GM20000 (cell line): ENCODE measurements at places on chromosomes 2 and 18.

DNA sequence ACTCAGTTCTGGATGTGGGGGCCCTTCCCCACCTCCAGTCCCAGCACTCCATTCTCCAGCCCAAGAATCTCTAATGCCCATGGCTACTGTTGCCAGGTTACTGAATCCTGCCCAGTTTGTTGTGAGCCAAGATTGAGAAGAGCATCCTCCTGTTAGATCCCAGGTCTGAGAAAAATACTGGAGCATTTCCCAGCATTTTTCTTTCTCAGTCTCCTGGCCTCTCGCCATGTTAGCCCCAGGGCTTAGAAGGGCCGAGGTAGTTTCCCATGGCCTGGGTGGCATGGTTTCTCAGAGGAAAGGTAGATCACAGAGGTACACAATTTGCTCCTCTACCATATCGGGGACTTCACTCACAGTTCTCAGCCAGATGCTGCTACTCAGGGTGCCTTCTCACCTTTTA is 135.7 kb downstream of the OTX1 start:
- DNase-seq, result no peak

- DNase-seq, result no peak
These were observed 73.2 kb upstream of the GALNT5 start for GRCh38 chr2:157184161-157184895.

- DNase-seq, result no peak
These were observed 1246.3 kb upstream of the PIK3C3 start for GRCh38 chr18:40708726-40709125.

GRCh38 chr2:100291152-100291970 is 30.9 kb downstream of the LONRF2 start:
- DNase-seq, result no peak

GRCh38 chr2:36697424-36698066 is 1.0 kb downstream of the VIT start:
- DNase-seq, result no peak

DNA sequence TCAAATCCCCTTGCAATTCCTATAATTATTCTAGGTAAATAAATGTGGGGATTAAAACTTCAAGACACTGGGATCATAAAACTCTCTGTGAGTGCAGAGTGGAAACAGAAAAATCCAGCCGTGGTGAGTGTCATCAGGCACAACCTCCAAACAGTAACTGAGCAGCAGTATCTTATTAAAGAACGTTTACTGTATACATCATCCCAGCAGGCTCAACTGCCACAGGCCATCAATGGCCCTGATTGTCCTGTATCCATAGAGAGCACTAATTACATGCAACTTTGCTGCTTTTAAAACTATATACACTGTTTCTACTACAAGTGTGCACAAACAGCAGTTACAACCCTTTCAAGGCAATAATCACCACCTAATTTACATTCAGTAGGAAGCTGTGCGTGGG is 23.9 kb downstream of the GAREM1 start:
- no peak for DNase-seq

DNA sequence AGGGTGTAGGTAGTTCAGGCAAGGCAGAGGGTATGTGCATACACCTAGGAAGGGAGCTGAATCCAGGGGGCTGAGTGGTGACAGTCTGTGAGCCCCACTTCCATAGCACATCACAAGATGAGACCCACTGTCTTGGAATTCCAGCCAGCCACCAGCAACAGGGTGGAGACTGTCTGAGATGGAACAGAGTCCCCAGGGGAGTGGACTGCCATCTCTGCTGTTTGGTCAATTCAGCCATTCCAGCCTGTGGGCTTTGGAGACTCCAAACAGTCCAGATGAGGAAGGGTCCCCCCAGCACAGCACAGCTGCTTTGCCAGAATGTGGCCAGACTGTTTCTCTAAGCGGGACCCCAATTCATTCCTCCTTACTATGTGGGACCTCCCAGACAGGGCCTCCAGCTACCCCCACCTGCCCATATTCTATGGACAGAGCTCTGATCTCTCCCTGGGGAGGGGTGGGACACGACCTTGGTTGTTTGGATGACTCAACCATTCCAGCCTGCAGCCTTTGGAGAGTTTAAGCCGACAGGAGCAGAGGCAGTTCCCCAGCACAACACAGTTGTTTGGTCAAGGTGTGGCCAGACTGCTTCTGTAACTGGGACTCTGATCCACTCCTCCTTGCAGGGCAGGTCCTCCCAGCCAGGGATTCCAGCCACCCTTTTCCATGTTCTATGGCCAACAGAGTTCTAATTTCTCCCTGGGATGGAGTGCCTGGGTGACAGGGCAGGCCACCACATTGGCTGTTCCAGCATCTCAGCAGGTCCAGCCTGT is 178.0 kb downstream of the RND3 start:
- DNase-seq, result no peak

- DNase-seq, result no peak
These were observed 18.8 kb upstream of the TSPYL6 start for GRCh38 chr2:54274781-54275242.

DNA sequence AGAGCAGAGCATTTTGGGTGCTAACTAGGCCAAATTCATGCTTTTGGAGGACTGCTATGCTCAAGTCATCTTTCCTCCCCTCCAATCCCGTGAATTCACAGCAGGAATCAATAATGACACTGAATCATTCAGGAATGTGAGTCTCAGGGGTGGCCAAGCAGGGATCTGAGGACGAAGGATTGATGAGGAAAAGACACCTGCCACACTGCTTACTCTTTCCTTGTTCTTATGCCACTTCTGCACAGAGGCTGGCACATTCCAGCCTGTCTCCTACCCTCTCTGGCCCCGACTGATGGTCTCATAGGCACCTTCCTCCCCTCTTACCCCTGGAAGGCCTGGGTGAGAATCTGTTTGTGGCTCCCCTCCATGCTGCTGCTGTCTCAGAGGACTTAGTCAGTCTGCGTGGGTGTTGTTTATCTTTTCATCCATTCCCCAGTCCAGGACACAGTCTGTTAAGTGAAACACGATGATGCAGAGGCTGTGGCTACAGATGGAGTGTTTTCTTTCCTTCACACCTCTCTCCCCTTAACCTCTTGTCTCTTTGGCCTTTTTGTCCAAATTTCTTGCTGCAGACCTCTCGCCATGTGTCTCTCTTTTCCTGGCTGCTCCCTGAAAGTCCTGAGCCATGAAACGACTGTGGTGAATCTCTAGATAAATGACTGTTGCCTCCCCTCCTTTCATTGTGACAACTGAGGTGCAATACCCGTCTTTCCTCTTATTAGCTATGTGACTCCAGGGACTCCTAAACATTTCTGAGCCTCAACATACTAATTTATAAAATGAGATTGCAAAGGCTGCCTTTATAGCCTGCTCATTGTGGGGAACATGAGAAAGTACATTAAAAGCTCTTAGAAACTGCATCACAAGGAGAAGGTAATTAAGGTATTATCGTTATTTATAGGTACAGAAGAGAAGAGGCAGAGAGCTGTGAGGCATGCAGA is 86.9 kb downstream of the RDH14 start:
- no peak for DNase-seq

DNA sequence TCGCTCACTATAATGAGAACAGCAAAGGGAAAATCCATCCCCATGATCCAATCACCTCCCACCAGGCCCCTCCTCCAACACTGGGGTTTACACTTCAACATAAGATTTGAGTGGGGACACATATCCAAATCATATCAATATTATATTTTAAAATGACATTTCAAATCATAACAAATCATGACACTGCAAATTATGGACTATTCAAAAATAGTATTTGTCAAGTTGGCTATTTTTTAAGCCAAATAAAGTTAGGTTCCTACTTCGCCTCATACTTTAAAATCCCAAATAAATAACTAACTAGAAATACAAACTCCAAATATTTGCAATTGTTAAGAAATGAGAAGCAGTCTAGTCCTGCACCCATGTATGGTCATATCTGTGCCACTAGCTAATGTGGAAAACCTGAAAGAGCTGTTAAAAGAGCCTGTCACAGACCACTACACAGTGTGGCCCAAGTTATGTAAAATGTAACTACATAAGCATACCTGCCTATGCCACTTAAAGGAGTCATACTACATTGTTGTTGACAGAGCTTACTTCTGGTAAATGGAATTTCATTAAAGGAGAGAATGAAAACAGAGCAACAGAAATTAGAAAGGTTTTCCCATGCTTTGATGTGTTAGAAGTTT is 334.7 kb upstream of the GULP1 start:
- DNase-seq, result no peak

DNA sequence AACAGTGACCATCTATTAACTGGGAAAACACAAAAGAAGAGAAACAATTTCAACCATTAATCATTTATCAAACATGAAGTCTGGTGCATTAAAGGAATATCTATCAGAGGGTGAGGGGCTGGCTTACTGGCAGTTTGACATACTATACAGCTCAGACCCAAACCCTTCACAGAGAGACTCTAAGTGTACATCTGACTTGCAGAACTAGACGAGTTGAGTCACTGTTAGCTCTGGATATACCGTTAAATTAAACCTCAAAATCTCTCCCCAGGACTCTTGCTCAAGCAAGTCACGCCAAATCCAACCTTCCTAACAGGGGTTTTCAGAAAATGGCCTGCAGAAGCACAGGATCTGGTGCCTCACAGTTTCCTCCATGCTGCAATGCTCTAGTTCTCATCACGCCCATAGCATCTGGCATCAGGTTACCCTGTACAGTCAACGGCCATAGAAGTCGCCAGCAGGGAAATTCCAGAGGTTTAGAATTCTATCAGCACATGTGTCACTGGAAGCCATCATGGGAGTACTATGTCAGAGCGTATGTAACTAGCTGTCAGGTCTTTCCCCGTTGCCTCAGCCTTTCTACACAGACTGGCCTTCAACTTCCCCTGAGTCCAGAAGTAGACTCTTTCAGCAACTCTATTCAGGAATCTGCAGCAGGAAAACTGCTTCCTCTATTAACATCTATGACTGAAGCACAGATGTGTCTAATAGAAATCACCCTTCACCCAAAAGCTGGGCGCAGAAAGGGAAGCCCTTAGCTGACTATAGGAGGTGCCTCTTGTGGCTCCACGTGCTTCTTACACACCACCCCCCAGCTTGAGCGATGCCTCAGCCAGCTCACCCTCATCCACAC is 9.3 kb downstream of the TGOLN2 start:
- DNase-seq, result no peak

DNA sequence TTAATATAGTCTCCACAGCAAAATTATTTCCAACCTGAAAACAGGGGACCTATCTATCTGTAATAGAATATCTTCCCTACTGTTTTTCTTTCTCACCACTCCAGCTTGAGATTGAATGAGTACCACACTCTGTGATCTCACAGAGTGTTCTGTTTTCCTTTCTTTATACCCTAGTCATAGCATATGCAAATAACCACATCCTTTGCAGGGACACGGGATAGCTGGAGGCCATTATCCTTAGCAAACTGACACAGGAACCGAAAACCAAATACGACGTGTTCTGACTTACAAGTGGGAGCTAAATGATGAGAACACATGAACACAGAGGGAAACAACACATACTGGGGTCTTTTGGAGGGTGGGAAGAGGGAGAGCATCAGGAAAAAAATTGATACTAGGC is 224.7 kb downstream of the SLC8A1 start:
- DNase-seq, result no peak

- DNase-seq, result no peak
These were observed 32.4 kb upstream of the PPM1B start for GRCh38 chr2:44136252-44136651.

GRCh38 chr2:180208841-180209240 is 201.7 kb upstream of the CWC22 start:
- no peak for DNase-seq

DNA sequence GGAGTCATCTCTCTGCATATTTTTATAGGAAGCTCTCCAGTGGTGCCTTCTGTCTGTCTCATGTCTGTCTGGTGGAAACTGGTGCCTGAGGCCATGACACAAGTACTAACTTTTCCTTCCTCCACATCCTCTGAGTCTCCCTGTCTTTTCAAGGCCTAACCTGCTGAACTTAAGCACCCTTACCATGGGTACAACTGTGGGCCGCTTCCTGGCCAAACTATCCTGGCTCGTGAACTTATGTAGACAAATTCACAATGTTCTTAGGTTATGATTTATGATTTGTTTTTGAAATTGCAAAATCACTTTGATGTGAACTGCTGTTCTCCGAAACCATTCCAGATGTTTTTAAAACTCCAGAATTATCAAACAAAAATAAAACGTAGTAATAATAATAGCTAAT is 804.5 kb upstream of the POU3F3 start:
- DNase-seq, result no peak

DNA sequence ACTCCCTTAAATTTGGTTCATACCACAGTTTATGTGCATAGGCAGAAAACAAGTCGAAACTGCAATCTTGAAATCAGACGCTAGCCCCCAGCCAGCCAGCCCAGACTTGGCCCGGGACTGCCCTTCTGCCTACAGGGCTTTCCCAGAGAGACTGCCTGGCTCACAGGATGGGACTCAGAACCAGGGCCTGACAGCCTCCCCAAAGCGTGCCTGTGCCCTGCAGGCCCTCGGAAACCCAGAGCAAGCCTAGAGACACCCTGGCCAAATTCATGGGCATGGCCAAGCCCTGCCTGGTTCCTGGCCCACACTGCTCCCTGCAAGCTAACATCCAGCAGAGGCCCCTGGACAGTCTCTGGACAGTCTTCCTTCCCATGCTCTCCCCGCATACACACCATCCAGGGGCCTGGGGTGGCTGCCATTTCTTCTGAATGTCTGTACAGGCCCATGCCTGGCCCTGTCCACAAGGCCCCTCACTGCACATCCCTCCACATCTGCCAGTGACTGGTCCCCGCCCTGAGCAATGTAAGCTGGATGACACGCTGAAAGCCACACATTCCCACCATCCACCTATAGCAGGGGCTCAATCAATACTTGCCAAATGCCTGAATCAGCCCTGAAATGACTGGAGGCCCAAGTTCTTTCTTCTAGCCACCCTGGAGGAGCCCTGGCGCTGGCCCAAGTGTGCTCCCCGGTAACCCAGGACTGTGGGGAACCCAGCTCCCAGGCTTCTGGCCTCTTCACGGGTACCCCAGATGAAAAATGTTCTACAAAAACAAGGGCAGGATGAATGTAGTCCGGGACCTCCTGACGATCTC is 73.1 kb downstream of the HDAC4 start:
- DNase-seq, result no peak

- DNase-seq, result no peak
These were observed 69.0 kb downstream of the STPG4 start for GRCh38 chr2:47086054-47086471.

- no peak for DNase-seq
These were observed 64.2 kb upstream of the GREB1L start for GRCh38 chr18:21177822-21178221.

- no peak for DNase-seq
These were observed 149.0 kb upstream of the KCTD1 start for GRCh38 chr18:26697186-26697884.

DNA sequence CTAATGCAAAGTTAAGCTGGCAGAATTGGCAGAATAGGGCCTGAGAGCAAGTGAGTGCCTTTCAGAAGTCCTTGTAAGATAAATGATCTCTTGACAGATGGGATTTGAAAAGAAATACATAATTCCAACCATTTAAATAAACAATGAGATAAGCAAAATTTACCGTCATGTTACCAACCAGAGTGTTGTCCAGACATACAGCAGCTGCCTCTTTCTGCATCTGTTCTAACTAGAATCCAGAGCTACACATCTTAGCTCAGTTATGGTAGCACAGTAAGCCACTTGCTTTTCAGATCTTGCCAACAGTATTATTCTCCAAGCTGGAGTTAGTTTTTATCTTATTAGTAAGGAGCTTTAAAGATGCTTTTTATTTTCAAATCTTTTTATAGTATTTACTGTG is 179.6 kb downstream of the BARD1 start:
- DNase-seq, result no peak
